ENCODE measurements at places on chromosomes 7 and 10.

- no peak for DNase-seq
These were observed 29.2 kb upstream of the KCNMA1 start for GRCh38 chr10:77666821-77667220.

GRCh38 chr7:68173513-68173912 lies 1176.9 kb downstream of the TYW1 start:
- DNase-seq, result no peak

GRCh38 chr7:6252341-6252746 lies 20.1 kb downstream of the CYTH3 start:
- DNase-seq, result no peak

DNA sequence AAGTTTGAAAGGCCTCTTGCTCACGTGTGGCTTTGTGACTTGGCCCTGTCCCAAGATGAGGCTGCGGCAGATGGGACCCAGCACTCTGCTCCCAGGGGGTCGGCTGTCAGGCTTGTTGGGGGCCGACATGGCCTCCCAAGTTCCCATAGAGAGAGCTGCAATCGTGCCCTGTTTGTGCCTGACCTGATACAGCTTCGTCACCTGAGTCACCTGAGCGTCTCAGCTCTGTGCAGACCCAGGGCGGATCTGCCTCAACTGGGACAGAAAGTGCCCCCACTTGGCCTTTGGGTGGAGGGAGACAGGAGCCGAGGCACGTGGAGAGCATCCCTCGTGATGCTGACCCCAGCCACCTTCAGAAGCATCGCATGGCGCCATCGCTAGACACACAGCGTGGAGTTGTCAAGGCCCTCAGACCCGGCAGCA lies 21.7 kb downstream of the PAPOLB start:
- DNase-seq, result no peak

DNA sequence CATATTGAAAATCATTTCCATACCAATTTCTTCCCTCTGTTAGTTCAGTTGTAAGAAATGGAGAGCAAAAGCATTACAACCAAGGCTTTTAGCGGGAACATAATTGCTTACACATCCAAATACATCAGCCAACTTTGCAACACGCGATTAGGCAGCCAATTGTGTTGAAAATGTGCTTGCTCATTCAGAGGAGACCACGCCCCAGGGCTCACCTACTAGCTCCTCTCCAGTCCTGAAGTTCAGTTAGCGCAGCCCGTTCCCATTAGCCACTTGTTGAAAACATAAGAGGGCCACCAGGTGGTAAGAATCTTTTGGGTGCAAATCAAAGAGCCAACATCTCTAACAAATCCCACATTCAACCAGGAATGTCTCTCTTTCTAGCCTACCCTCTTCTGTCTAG lies 213.2 kb upstream of the MDFIC start:
- DNase-seq, result no peak

- DNase-seq, result no peak
These were observed 47.5 kb downstream of the USP6NL start for GRCh38 chr10:11563936-11564335.

DNA sequence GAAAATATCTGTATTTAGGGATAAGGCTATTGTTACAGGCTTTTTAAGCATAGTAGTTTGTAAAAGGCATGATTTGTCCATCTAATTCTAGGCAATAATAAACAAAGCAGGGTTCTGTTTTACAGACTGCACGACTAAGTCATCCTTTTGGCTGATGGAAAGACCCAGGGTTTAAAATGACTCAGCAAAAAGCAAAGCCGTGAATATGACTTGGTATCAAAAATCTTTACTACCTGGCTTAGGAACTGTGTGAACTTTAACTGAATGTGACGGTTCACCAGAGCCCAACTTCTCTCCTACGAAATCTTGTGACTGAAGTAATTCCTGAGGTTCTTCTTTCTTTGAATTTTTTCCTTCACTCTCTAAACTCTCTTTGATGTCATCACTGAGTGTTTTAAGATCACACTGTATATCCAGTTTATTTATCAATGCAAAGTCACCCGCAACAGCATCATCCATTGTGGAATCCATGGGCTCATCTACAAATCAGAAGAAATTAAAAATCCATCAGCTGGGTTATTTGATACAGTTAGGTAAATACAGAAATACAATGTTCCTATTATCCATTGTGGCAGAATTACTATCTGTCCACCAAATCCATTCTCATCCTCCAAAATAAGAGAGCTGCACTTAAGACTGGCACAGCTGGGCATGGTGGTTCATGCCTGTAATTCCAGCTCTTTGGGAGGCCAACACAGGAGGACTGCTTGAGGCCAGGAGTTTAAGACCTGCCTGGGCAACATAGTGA lies 17.0 kb downstream of the ATE1 start:
- DNase-seq, result no peak

DNA sequence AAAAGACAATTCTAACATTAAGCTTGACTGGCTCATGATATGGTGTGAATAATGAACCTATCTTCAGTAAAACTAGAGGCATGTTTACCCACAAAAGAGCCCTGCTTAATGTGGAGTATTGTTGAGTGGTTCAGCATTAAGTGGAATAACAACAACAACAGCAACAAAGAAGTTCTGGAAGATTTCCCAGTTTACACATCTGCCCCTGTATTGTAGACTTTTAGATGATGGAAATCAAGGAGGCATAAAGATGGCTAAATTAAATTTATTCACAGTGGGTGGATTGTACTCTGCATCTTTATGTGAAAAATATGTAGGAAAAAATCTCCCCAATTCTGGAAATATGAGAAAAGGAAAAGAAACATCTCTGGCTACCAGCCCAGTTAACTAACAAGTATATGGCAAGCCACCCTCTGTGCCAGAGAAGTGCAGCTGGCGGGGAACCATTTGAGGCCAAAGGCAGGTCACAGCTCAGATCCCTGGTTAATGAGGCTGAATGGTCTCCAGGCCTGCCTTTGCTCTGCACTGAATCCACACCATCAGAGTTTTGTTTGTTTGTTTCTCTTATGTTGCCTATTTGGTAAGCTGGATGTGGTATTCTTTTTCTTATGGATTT lies 186.0 kb downstream of the SEMA3D start:
- no peak for DNase-seq
